ENCODE measurements at places on chromosomes 6 and 20. TPM values are rescaled to one million over a fixed set of nuclear protein-coding genes. Genes with fewer than 3 reads are reported as not detected.

GRCh38 chr6:43990275-43990626, 137.0 kb downstream of the MRPL14 start:
- no peak for DNase-seq

- DNase-seq: no peak
Measured at GRCh38 chr20:5643936-5644335, 106.3 kb upstream of the SHLD1 start.

- DNase-seq: no peak
Measured at GRCh38 chr20:36098364-36098763, 56.2 kb upstream of the EPB41L1 start.

GRCh38 chr20:56778765-56779195, 149.7 kb downstream of the TFAP2C start:
- peak; percentile 31 for DNase-seq

DNA sequence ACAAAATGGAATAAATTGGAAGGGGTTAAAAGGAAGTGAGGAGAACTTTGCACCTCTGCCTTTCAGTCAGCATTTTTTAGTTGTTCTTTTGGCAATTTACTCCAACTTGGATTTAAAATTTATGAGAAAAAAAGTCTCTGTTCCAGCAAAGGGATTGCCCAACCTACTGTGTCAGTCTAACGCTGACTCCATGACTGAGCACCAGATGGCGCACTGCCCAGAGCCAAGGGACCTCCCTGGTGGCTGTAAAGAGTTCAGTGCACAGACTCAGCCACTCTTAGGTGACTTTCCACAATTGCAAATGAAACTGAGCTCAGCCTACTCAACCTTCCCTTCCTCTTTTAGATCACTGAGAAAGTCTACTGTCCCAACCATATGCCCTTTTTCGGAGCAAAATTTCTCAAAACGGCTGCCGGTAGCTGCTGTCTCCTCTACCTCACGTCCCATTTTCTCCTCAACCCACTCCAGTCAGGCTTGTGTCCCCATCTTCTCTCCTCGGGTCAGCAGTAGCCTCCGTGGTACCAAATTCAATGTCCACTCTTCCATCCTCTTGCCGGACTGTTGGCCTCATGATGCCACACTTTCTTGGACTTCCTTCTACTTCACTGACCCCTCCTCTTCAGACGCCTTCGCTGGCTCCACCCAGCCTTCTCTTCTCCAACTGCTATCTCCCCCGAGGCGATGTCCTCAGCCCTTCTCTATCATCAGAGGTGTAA, 38.7 kb downstream of the GSTA2 start:
- peak; percentile 79 for DNase-seq

DNA sequence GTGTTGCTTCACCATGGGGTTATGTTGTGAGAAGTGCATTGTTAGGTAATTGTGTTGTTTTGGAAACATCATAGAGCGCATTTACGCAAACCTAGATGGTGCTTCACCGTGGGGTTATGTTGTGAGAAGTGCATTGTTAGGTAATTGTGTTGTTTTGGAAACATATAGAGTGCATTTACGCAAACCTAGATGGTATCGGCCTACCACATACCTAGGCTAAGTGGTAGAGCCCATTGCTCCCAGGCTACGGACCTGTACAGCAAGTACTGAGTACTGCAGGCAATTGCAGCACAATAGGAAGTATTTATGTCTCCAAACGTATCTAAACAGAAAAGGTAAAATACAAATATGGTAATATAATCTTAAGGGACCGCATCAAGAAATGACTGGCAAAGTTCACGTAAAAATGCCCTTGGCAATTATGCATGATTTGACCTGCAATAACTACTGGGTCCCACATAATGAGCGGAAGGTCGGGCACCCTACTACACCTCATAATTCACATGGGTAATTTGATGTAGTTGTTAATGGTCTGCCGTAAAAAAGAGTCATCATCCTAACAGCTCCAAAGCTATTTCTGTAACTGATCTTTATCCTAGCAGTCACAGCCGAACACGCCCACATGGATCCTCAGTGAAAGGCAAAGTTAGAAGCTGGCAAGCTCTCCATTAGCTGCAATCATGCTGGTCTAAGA, 76.0 kb downstream of the RSPH3 start:
- DNase-seq: no peak

- DNase-seq: no peak
Measured at GRCh38 chr6:147389463-147389862, 119.0 kb upstream of the SAMD5 start.

DNA sequence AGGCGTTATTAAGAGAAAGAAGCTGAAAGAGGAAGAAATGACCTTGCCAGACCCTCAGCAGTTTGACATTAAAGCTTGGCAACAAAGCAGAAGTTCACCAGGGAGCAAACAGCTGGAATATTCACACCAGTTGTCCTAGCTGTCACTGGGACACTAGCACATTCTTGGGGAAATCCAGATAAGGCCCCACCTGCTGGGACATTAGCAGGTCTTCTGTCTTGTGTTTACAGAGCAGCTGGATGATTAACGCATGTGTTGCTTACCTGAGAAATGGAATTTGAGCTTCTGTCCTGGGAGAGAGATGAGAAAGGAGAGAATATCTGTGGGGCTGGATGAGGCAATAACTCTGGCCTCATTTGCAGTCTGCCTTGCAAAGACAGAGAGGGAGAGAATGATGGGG, 137.6 kb upstream of the RIN2 start:
- DNase-seq: no peak

DNA sequence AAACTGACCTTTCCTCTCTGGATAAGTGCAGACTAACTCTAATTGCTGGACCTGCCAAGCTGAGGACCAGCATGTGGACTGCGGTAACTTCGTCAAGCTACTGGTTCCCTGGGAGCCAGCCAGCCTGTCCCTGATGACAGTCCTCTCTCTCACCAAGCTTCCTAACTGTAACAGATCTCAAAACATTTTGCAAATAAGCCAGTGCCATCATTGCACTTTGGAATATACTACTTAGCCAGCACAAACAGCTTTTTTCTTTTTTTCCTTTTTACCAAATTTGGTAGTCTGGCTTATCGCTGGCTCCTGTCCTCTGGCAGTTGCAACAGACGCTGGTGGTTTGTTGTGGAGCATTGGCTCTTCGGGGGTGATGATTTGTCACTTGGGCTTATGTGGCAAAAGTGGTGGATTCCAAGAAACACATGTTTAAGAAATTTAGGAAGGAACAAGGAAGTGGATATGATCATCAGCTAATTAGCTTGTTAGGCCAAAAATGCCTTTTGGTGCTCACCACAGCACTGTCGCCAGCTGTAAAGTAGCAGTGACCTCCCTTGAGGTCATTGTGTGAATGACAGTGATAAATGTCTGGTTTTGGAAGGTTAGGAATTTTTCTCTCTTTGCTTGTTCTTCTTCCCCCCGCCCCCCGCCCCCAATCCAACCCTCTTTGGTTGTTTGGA, 171.7 kb downstream of the CLIC5 start:
- DNase-seq: no peak

DNA sequence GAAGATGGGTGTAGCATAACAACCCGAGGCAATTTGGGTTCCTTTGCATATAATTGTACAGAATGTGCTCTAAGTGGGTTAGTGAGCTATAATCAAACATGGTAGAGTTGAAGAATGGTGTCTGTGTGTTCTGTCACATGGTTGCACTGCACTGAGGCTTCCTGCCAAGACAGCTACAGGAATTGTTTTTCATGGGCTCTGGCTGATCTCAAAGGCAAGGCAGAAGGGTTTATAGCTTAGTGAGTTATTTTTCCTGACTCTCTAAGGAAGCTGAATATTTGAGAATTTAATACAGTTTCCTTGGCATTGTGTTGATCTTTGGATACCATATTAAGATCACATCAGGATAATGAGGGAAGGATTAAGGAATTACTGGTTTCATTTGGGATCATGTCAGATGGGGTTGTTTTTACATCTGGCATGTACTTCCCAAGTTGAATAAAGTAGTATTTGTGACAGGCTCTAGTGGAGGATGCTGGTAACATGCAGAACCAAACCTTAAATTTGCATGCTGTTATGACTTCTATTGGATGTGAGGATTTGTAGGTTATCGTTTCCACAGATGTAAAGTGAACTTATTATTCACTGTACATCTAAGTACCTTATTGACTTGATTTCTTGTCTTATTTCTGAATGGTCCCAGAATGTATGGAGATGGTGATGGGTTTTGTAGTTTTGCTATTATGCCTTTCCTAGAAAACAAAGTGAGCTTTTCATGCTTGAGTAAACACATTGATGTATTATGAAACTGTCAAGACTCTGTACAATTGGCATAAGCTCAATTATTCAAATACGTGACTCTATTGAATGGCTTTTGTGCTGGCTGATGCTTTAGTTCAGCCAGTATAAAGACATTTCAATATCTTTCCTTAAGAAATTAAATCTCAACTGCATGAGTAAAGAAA, 43.3 kb downstream of the LRRC1 start:
- DNase-seq: no peak

The GSTA3 gene
- not detected for total RNA-seq

The SASH1 gene
- total RNA-seq: not detected

The DLL1 gene
- total RNA-seq: 3.2 TPM

The HTR1E gene
- not detected for total RNA-seq

The LCA5 gene
- total RNA-seq: 0.29 TPM

The GPR6 gene
- total RNA-seq: not detected

The STMND1 gene
- not detected for total RNA-seq

The LAMA5 gene
- 0.81 TPM for total RNA-seq

Data from activated naive CD4-positive, alpha-beta T cell treated with anti-CD3 and anti-CD28 coated beads for 36 hours (primary cell).